NCI-H187 (cell line): ENCODE measurements at places on chromosomes 3 and 15.

GRCh38 chr3:120419797-120420196, 31.0 kb downstream of the FSTL1 start:
- no peak for DNase-seq

GRCh38 chr3:39207361-39208186, 15.2 kb upstream of the XIRP1 start:
- no peak for DNase-seq

- no peak for DNase-seq
These were observed 460.0 kb downstream of the PDCD6IP start for GRCh38 chr3:34258271-34258998.

- no peak for DNase-seq
These were observed 39.6 kb downstream of the CBLB start for GRCh38 chr3:105829229-105829628.

DNA sequence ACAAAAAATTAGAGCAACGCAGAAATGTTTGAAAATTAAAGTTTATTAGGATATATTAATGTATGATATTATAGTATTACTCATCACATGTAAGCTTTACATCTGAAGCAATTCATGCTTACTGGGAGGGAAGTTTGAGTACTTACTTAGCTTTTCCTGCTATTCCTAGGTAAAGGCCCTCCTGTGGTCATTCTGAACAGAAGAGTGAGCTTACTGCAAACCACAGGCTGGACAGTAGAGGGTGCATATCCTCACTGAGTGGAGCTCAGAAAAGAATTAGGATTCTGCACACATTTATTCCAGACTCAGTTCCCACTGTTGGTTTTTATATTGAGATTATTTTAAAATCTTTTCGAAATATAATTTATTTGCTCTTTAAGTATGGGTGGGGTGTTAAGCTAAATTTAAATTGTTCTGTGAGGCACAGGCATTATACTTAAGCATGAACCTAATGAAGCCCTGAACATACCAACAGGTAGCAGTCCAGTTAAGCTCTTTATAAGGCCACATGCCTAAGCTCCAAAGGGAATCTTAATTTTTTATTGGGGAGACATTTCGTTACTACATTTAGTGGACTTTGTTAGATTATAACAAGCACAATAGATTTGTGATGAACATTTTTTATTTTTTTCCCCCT, 10.2 kb downstream of the MRPS22 start:
- no peak for DNase-seq

- no peak for DNase-seq
These were observed 152.3 kb downstream of the XXYLT1 start for GRCh38 chr3:195118671-195119070.

DNA sequence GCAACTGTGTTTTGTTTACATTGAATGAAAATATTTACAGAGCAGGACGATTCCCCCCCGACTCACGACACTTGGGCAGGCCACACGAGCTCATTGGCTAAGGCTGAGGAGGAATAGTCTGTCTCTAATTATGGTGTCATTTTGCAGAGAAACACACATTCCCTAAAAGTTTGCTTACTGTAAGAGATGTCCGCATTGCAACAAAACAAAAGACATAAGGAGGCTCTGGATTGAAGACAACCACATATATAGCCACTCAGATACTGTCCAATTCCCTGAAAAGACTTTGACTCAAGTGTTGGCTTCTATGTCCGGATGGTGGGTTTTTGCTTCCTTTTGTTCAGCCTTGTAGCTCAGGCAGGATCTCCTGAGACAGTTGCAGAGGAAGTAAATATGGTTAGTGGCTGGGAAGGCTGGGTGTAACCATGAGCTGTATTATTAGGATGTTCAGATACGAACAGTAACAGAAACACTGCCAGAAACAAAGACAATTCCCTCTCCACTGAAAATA, 170.4 kb downstream of the KLHL25 start:
- DNase-seq = no peak

GRCh38 chr3:16349986-16350596, 85.1 kb downstream of the OXNAD1 start:
- no peak for DNase-seq

DNA sequence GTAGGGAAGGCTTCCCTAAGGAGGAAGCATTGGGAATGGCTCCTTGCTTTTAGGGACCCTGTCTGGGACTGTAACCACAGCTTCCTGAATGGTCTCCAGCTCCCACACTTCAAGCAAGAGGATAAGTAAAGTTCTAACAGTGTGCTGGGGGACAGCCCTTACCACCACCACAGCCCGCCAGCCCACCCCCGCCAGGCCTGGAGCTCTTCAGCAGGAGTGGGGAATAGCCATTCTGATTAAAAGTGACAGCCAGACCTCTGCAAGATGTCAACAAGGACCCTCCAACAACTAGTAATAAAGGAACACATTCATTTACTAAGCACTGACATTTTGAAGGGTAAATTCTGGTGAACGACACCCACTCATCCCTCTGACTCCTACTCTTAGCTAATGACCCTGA, 49.4 kb downstream of the CPN2 start:
- DNase-seq = no peak

- DNase-seq = peak; percentile 44
These were observed 61.0 kb downstream of the LRIG1 start for GRCh38 chr3:66439666-66440344.

DNA sequence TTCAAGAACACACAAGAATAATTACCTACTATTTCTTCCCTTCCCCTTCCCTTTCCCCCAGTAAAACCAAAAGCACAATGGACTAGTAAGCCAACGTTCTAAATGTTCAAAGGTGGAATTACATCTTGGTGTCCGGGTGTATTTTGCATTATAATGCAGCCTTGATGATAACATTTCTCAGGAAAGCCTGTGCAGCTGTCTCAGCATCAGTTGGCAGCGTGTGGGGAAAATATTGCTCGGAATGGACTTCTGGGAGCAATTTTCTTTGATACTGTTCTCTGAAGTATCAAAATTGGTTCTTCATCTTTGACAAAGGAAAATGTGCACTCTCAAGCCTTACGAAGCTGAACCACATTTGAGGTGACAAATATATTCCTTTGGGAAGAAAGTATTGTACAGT, 198.9 kb downstream of the AGBL1 start:
- DNase-seq = no peak

DNA sequence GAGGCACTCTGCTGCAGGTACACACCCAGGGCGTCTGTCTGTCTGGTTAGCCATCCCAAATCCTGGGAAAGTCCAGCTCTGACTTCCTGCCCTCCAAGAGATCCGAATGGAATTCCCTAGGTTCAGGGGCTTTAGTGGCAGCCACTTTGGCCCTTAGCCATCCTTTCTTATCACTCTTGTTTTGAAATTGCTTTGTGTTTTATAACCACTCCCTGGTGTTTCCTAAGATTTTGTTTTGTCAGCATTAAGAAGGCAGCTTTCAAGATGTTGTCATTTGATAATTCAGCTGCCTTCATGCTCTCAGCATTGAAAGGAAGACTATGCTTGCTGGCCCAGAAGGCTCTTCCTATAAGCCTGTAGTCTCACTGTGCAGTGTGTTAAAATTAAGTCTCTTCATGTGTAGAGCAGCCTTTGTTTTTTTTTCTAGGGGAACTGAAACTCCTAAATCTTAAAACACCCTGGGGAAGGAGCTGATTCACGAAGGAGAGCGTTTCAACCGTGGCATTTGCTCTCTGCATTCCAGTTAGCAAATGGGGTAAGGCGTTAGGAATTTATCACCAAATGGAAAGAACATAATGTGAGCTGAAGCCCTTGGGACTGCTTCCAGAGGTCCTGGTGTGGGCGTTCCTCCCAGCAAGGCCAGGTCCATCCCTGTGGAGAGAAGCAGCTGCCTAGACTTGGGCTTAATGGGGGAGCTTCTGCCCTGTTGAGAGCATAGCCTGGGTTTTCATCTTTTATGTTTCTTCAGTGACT, 14.2 kb upstream of the CLEC3B start:
- no peak for DNase-seq

- DNase-seq = no peak
These were observed 26.4 kb upstream of the ZBED2 start for GRCh38 chr3:111621535-111621934.

- DNase-seq = no peak
These were observed 281.4 kb upstream of the CTDSPL start for GRCh38 chr3:37580237-37580636.

GRCh38 chr15:58535894-58536293, 104.1 kb downstream of the LIPC start:
- DNase-seq = no peak

GRCh38 chr3:23304424-23304823, 101.3 kb downstream of the UBE2E2 start:
- DNase-seq = no peak

- no peak for DNase-seq
These were observed 431.4 kb downstream of the PDCD6IP start for GRCh38 chr3:34229876-34230275.

GRCh38 chr3:10680796-10681195, 135.2 kb upstream of the SLC6A11 start:
- DNase-seq = no peak

DNA sequence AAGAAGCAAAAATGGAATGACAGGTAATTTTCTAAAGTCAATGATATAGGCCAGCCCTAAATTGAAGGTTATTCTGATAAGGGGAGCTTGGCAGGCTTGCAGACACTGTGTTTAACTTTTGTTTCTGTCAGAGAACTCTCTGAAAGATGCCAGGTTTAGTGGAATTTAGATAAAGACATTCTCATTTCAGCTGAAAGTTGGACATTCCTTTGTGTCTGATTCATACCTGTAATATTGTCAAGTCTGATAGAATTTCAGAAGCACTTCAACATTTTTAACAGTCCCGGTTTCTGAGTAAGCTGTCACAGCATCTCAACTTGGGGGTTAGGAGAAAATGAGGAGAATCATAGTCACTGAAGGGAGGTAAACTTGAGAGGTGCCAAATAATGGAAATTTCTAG, 84.0 kb downstream of the DIPK2A start:
- no peak for DNase-seq

DNA sequence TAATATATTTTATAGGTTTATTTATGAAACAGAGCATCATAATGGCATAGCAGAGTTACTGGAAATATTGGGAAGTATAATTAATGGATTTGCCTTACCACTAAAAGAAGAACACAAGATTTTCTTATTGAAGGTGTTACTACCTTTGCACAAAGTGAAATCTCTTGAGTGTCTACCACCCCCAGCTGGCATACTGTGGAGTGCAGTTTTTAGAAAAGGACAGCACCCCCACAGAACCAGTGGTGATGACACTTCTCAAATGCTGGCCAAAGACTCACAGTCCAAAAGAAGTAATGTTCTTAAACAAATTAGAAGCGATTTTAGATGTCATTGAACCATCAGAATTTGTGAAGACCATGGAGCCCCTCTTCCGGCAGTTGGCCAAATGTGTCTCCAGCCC, 58.1 kb downstream of the DNAH1 start:
- no peak for DNase-seq

- DNase-seq = no peak
These were observed 12.2 kb downstream of the SEMA3G start for GRCh38 chr3:52432691-52433141.

GRCh38 chr3:84108442-84108971, 850.3 kb upstream of the CADM2 start:
- no peak for DNase-seq

DNA sequence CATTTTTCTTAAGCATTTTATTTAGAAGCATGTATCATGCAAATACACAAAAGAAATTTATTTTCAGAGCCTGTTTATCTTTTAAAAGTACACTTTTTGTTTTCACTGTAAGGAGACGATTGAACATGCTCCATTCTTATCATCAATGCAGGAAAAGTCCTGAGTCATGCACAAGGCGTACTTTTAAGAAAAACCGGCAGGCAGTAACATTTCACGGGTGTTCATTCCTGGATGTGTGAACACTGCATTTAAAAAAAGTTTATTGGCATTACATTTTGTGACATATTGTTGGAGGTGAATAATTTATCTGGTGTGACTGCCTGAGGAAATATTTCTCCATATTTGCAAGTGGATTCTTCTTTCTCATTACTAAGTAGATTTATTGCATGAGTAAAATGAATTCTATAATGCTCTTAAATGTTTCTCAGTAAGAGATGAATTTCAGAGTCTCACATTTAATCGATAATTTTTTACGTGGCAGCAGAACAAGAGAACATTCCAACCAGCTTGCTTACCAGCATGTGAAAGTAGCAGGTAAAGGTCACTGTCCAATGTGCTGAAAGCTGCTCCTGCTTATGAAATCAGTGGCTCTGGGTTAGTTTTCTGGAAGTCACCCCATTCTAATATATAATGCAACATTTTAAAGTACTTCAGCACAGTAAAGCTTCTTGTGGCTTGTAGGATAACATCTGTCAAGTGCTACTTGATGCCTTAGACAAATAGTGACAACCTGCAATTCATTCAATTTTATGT, 87.0 kb downstream of the SV2B start:
- peak; percentile 37 for DNase-seq

- DNase-seq = no peak
These were observed 81.5 kb downstream of the GAP43 start for GRCh38 chr3:115704661-115705338.

GRCh38 chr15:92327033-92327432, 66.6 kb upstream of the ST8SIA2 start:
- DNase-seq = no peak

DNA sequence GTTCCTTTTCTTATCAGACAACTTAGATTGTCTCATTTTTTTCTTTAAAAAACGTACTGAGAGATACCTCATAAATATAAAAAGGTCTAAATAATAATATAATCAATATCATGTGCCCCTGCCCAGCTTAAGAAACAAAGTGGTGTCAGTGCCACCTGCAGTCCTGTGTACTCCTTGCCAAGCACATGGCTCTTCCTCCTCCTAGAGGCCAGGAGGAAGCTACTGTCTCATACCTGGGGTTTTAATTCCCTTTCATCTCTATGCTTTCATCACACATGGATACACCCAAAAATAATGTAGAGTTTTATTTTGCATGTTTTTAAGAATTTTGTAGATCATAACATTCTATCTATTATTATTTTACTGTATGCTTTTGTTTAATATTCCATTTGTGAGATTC, 98.6 kb upstream of the C15orf61 start:
- no peak for DNase-seq

- no peak for DNase-seq
These were observed 783.7 kb downstream of the AGBL1 start for GRCh38 chr15:86863226-86863915.

DNA sequence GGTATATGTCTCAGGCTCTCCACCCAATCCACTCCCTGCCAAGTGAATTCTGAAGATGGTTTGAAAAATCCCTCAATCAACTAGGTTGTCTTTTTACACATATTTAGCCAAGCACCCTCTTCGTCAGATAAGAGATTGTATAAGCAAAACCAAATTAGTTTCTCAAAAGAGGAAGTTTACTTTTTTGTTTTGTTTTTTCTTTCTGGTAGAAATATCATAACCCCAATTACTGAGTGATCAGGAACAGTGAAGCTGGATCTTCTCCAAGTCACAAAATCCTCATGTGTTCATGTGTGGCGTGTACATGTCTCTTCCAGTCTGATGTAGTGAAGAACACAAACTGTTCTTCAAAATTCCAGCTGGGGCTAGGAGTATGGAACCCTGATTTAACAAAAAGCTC, 180.6 kb downstream of the FOXP1 start:
- no peak for DNase-seq

- DNase-seq = no peak
These were observed 46.5 kb upstream of the SYNPR start for GRCh38 chr3:63231643-63232042.

GRCh38 chr15:51932161-51932560, 39.4 kb downstream of the LEO1 start:
- DNase-seq = no peak

GRCh38 chr3:24545887-24546286, 51.2 kb upstream of the THRB start:
- no peak for DNase-seq

GRCh38 chr3:46186471-46187340, 21.4 kb downstream of the CCR1 start:
- no peak for DNase-seq
